T-helper 17 cell (primary cell): ENCODE measurements at places on chromosomes 5 and 9. TPM values are rescaled to one million over a fixed set of nuclear protein-coding genes. Genes with fewer than 3 reads are reported as not detected.

DNA sequence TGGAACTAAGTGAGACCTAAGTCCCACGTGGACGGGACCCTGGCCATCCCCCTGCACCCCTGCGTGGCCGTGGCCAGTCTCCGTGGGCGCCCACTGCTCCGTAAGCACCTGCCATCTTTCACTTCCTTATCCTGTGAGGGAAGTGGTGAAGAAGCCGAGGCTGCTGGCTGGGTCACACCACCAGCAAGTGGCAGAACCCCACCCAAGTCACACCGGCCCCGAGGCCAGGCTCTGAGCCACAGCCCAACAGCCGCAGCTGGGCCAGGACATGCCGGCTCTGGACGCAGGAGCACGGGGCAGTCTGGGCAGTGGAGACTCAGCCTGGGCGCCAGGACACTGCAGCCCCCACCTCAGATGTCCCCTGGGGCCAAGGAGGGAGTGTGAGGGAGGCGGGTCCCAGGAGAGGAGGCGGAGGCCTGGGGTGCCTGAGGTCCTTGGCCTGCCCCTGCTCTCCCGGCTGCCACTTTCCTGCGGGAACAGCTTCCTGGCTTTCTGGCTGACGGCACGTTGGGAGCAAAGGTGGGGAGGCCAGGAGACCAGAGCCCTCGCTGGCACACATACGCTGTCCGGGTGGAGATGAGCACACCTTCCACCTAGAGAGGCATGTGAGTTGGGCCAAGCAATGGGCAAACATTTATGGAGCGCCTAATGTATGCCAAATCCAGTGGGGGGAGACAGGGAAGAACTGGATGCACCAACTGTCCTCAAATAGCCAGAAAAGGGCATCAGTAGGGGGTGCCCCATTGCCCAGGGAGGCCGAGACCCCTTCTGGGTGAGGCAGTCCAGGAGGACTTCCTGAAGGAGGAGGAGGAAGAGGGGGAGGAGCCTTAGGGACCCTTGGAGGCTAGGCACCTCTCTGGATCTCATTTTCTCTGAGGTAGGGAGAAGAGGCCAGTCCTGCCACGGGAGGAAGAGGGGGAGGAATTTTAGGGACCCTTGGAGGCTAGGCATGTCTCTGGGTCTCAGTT, 43.9 kb upstream of the EGFL7 start:
- DNase-seq: no peak

DNA sequence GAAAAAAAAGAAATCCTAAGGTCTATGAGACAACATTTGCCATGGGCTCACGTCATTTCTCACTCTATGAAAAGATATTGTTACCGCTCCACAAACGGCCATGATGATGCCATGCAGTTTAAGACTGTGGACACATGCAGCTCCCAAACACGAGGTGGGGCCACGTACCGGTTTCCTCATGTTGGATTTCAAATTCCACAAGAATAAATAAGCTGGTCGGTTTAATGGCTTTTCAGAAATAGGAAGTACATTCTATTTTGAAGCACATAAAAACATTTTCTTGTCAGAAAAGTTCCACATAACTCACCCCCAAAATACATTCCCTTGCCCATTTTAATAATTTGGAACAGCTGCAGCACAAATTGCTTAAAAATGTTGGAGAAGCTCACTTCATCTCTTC, 130.6 kb downstream of the MYO10 start:
- DNase-seq: no peak

The ADGRV1 gene
- total RNA-seq: 0.44 TPM

GRCh38 chr5:140142856-140143255, 17.1 kb downstream of the IGIP start:
- DNase-seq: no peak

DNA sequence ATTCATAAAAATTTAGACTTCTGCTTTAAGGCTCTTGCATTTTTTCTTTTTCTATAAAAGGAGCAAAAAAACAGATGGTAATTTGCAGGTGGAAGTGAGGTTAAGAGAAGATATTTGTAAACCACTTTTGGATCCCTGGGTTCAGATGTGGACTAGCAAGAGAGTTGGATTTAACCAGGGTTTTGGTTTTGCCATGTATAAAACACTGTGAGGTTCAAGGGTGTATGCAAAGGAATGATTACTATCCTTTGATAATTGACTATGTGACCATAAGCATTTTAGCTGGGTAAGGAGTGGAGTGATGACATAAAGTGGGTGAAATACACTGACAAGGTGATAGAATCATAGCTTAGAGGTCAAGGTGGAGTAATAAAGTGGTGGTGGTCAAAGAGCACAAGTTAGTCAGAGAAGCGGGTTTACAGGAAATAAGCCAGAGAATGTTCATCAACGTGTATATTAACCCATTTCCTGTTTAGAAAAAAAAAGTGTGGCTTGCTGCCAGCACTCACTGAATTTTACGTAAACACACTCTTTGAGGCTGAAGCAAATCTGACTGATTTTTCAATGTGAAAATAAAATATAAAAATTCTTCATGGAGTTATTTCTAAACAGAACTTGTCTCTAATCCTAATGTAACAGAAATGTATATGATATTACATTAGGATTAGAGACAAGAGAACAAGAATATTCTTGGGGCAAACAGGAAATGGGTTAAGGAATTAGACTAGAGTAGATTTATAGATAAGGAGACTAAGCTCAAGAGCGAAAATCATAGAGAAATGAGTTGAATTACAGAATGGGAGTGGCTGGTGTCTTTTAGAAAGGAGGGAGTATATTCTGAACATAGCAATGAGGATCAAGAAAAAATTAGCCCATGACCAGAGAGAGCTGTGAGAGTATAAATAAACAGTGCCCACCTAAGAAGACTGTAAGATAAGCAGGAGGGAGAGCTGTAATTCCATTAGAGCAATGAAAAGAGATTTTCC, 74.5 kb downstream of the CDKN2A start:
- no peak for DNase-seq

The TIMD4 gene
- total RNA-seq: 0.82 TPM

- DNase-seq: no peak
Measured at GRCh38 chr9:92887880-92888338, 10.1 kb upstream of the ZNF484 start.

- no peak for DNase-seq
Measured at GRCh38 chr5:168580227-168580508, 1.0 kb upstream of the PANK3 start.

DNA sequence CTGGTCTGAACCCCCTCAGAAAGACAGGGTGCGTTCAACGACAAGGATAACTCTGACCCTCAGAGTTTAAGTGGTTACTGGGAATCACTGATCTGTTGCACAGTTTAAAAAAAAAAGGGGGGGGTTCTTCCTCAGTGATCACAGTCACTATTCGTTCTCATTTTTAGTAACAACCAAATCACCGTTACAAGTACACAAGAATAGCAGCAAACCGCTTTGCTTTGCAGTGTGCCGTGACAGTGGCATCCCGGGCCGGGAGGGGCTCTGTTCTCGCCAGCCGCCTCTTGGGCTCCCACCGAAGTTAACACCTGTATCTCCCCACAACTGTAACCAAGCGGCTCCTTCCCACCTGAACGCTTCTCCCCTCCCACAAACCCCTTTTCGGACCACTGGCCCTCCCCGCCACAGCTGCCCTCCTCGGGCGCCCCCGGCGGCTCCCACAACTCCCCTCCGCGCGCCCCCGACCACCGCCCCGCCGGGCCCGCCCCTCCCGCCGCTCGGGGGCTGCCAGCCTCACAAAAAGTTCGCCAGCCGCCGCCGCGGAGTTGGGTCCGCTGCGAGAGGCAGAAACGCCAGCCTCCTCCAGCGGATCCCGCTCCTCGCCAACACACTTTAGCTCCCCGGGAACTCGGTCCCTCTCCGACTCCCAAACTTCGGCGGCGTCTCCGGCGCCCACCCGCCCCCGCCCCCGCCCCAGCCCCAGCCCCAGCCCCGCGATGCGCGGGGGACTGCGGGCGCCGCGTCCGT, 1.2 kb downstream of the SSBP2 start:
- DNase-seq: peak; percentile 23

- no peak for DNase-seq
Measured at GRCh38 chr9:3960661-3961144, 339.2 kb downstream of the GLIS3 start.

The CDHR2 gene
- 1.3 TPM for total RNA-seq

DNA sequence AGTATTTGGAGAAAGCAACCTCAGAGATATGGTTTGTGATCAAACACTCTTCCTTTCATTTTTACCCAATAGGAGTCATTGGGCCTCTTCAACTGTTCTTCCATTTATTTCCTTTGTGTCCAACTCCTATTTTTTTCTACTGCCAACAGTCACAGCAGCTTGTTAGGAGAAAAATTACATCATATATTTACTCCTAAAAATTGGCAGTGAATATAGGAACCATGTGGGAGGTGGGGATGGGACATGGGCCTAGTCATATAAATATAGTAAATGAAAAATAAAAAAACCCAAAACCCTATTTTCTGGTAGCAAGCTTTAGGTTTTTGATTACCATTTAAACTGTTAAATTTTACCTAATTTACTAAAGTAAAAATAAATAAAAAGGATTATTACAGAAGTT, 134.9 kb upstream of the MPDZ start:
- no peak for DNase-seq

GRCh38 chr5:66247176-66247960, 103.3 kb downstream of the SREK1 start:
- no peak for DNase-seq

GRCh38 chr5:137212471-137212870, 286.7 kb downstream of the SPOCK1 start:
- no peak for DNase-seq

GRCh38 chr9:20701060-20701459, 17.0 kb downstream of the FOCAD start:
- no peak for DNase-seq

GRCh38 chr5:159337016-159337955, 7.0 kb upstream of the IL12B start:
- DNase-seq: peak; percentile 31

DNA sequence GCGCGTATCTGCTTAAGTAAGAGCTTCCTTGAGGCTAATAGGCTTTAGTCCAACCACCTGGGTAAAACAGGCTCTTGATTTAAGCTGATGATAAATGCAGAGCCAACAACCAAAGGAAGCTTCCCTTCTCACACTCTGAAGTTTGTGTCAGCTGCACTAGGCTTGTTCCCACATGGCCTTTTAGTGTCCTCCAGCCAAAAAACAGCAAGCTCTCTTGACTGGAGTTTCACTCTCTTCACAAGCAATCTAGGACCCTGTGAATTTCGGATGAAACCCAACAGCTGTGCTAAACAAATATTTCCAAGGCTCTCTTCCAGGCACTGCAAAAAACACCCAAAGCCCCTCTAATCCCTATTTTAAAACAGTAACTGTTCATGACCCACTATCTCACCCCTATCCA, 63.9 kb downstream of the SAXO1 start:
- DNase-seq: no peak

GRCh38 chr9:109537288-109537687, 39.2 kb upstream of the PTPN3 start:
- DNase-seq: no peak

GRCh38 chr5:163759000-163759704, 253.7 kb downstream of the MAT2B start:
- DNase-seq: no peak

DNA sequence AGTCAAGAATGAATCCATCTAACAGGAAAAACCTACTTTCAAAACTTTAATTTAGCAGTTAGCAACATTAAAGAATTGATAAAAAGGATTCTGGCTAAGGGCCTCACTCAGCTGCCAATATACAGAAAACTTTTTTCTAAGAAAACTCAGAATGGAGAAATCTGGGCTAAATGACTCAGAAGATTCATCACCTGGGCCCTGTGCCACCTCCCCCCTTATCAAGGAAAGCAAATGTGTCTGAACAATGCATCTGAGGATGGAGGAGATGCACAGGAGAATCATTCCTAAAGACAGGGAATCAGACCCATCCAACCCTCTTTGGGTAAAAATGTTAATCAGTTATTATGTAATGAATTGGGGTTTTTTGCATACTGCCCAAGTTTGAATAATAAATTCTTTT, 592.0 kb upstream of the DMAC1 start:
- DNase-seq: no peak

DNA sequence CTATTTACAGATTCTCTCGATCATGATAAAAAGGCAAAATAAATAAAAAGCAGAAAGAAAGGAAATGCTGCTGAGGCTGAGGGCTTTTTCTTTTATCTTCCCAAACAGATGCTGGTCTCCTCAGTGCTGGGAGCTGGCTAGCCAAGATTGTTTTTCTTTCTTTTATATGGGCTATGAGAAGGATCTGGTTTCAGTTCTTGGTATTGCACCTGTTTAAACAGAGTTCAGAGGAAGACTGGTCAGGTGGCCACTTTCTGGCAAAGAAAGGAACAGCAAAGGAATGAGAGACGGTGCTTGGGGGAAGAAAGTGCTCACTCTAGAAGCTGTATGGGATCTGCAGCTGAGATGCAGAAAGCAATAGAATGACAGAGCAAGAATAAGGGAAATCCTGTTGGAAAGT, 88.9 kb downstream of the SLF1 start:
- no peak for DNase-seq

The PHF24 gene
- total RNA-seq: not detected

DNA sequence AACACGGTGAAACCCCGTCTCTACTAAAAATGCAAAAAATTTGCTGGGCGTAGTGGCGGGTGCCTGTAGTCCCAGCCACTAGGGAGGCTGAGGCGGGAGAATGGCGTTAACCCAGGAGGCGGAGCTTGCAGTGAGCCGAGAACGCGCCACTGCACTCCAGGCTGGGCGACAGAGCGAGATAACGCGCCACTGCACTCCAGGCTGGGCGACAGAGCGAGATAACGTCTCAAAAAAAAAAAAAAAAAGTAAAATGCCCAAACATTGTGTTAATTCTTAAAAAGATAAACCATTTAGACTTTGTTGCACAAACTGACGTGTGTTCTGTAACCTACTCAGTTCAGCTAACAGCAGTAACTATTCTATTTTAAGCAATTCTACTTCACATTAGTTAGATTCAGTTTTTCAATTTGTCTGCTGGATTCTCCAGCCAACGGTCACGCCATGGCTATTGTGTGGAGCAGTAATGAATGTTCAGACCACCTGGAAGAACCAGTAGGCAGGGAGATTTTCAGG, 119.3 kb upstream of the MAN2A1 start:
- no peak for DNase-seq

The NMUR2 gene
- total RNA-seq: not detected

DNA sequence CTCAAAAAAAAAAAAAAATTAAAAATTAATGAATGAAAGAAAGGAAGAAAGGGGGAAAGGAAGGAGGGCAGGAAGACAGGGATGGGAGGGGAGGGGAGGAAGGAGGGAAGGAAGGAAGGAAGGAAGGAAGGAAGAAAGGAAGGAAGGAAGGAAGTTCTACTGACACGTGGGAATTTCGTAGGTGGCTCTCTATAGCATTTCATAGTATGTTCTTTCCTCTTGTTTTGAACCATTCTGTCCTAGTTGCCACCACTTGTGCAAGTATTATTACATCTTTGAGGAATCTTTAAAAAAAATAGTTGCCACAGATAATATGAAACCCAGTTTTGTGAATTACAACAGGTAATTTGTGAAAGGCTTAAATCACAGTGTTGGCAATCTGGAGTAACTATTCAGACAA, 253.8 kb downstream of the BNC2 start:
- no peak for DNase-seq

DNA sequence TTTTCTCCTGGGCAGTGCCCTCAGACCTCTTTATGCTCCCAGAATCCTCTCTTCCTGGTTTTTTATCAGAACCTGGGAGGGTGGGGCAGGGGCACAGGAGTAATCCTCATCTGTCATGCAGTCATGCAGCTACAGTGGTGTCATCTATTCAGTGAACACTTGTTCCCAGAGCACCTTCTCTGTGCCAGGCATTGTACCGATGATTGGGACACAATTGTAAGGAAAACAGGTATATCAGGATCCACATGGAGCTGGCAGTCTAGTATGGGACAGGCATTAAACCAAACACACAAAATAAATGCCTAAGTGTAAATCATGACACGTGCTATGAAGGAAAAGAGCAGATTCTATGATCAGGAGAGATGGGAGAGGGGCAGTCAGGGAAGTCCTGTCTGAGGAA, 21.5 kb upstream of the IDNK start:
- DNase-seq: no peak

The LHX3 gene
- total RNA-seq: 0.18 TPM

The GPR151 gene
- not detected for total RNA-seq
